ENCODE measurements at places on chromosomes 12 and 14.

- no peak for DNase-seq
Observed at GRCh38 chr12:44334347-44334746, 498.5 kb downstream of the TMEM117 start.

- no peak for DNase-seq
Observed at GRCh38 chr12:78330131-78330530, 499.4 kb downstream of the NAV3 start.

- DNase-seq, result no peak
Observed at GRCh38 chr12:77343291-77343690, 277.9 kb upstream of the E2F7 start.

DNA sequence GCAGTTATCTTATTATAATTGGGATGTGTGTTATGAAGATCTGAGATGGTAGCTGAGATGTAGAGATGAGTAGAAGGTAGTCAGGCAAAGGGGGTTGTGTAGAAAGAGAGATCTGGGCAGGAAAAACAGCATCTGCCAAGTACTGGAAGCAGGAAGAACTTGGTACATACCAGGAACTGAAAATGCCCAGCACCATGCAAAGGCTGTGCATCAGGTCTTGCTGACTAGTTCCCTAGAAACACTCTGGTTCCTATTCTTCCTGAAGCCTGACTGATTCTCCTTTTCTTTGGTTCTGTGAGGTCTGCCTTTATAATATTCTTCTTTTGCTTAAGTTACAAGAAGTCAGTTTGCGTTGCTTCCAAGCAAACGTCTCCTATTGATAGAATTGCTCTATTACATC lies 6.7 kb upstream of the NFATC4 start:
- no peak for DNase-seq

GRCh38 chr14:88005978-88006851 lies 1.3 kb downstream of the GPR65 start:
- no peak for DNase-seq

DNA sequence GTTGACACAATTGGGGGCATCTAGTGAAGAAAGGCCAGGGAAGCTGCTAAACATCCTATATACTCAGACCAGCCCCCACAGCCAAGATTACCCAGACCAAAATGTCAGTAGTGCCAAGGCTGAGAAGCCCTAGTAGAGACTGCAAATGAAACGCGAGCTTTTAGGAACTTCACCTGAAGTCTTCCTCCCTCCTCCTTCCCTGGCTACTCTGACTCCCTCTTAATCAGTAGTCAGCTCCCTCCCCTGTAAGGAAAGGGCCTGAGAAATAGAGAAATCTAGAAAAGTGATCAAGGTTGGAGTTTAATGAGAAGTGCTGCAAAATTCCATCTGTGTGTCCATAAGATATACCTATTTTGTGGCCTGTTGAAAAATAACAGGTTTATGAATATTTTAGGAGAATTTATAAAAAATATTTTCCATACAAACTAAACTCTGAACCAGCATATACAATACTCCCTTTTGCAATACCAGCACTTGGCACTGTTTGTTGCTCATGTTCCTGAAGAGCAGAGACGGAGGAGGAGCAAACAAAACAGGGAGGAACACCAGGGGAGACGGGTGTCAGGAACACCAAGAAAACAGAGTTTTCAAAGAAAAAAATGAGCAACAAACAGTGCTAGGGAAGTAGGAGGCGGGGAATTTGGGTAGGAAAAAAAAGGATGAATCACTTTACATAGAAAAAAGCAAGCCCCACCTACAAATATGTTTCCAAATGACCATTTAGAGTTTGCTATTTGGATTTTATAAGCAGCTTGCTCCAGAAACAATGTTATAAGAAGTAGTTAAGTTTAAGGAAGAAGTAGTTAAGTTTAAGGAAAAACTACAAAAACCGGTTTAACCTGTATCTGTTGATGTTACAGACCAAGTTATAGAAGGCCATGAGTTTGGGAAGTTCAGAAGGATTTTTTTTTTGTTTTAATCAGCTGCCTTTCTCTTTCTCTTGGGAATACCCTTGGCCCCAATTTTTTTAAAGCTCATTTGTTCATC lies 282.1 kb upstream of the GRIP1 start:
- no peak for DNase-seq

GRCh38 chr12:94426049-94426448 lies 33.6 kb downstream of the CEP83 start:
- no peak for DNase-seq

GRCh38 chr12:10405294-10405693 lies 4.3 kb downstream of the KLRC4 start:
- DNase-seq, result no peak

- no peak for DNase-seq
Observed at GRCh38 chr12:95976416-95976832, 19.7 kb downstream of the HAL start.

DNA sequence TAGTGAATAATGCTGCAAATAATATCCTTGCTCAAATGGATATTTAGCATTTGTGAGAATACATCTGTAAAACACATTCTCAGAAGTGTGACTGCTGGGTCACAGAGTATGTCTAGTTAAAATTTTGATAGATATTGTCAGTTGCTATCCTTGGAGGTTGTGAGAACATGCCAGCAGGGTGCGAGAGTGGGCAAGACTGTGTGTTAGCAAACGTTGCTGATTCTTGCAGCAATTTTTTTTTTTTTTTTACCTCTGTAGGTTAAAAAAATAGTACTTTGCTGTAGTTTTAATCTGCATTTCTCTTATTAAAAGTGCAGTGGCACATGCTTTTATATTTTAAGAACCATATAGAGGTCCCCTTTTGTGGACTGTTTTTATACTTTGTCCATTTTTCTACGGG lies 4.5 kb upstream of the NYNRIN start:
- no peak for DNase-seq

All from NCI-H1417 treated with DMSO at 0.1 percent for 48 hours (cell line).